ENCODE measurements at places on chromosomes 5 and 9.

DNA sequence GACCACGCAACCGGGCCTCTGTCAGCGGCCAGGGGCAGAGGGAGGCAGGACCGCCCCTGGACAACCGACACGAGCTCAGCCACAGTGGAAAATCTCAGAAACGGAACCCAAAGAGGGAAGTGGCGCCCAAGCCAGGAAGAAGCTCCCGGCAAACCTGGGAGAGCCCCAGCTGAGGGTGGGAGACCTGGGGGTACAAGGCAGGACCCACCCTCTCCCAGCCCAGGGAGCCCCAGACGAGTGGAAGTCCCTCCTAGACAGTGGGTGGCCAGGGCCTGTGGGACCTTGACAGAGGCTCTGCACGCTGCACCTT, 3.0 kb downstream of the SLC12A7 start:
- peaks cover 23% of the 10 kb centered on the region for H3K4me1 ChIP-seq
- DNase-seq, result no peak
- peak overlapping the region; percentile 33 for H3K4me3 ChIP-seq

- no peaks in the 10 kb centered on the region for H3K27me3 ChIP-seq
- peaks cover 21% of the 10 kb centered on the region for H3K4me1 ChIP-seq
- no peak overlapping the region for H3K27ac ChIP-seq
Measured at GRCh38 chr9:37968228-37968701, 64.3 kb upstream of the SLC25A51 start.

GRCh38 chr5:101678481-101679193, 617.4 kb downstream of the SLCO4C1 start:
- DNase-seq, result peak; percentile 2
- no peaks in the 10 kb centered on the region for H3K36me3 ChIP-seq
- H3K27ac ChIP-seq, result no peak overlapping the region
- no peaks in the 10 kb centered on the region for H3K4me1 ChIP-seq
- no peaks in the 10 kb centered on the region for H3K27me3 ChIP-seq

DNA sequence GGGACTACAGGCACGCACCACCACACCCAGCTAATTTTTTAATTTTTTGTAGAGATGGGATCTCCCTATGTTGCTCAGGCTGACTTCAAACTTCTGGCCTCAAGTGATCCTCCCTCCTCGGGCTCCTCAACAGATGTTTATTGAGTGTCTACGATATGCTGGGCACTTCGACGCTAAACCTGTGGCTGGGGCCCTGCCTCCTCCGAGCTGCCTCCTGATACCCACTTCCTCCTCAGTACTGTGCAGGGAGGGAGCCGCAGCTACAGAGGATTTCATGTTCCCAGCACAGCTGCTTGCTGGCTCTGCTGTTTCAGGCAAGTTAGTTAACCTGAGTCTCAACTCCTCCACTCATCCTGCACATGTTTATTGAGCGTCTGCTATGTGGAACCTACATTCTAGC, 9.6 kb downstream of the AIF1L start:
- DNase-seq, result no peak
- H3K27ac ChIP-seq, result no peak overlapping the region
- H3K27me3 ChIP-seq, result no peaks in the 10 kb centered on the region
- no peak overlapping the region for H3K4me3 ChIP-seq
- H3K36me3 ChIP-seq, result no peaks in the 10 kb centered on the region
- no peaks in the 10 kb centered on the region for H3K4me1 ChIP-seq

DNA sequence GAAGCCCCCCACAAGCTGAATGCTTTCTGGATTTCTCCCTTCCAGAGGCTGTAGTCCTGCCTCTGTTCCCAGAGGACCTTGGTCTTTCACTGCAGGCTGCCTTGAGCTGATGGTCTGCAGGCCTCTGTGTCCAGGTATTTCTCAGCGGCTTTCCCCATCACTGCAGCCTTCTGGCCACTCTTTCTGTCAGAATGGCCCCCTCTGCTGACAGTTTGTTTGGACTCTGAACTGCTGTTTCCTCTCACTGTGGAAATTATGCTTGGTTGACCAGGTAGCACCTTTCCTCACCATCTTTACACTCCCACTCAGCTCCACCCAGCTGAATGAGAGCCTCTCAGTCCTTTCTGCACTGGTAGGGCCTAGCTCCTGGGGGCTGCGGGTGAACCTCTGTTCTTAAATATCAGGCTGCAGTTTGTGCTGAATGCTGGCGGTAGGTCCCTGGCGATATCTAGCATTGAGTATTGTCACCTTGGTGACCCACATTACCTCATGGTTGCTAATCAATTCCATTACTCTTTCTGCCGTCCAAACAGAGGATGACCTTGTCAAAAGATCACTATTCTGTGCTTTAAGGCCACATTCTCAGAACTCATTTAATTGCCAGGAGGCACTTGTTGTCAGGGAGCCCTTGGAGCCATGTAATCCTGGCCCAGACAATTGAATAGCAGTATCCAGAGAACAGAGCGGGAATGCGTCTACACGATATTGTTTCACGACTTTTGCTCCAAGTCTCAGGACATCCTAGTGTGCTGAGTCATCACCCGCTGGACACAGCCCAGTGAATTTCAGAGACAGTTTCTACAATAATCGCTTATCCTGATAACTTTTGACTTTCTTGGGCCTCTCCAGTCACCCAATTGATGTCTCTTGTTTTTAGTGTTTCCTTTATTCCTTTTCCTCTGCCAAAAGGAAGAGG, 230.2 kb downstream of the TENT4A start:
- no peak for DNase-seq
- H3K27me3 ChIP-seq, result no peaks in the 10 kb centered on the region
- no peaks in the 10 kb centered on the region for H3K36me3 ChIP-seq
- no peak overlapping the region for H3K27ac ChIP-seq
- H3K4me1 ChIP-seq, result no peaks in the 10 kb centered on the region

DNA sequence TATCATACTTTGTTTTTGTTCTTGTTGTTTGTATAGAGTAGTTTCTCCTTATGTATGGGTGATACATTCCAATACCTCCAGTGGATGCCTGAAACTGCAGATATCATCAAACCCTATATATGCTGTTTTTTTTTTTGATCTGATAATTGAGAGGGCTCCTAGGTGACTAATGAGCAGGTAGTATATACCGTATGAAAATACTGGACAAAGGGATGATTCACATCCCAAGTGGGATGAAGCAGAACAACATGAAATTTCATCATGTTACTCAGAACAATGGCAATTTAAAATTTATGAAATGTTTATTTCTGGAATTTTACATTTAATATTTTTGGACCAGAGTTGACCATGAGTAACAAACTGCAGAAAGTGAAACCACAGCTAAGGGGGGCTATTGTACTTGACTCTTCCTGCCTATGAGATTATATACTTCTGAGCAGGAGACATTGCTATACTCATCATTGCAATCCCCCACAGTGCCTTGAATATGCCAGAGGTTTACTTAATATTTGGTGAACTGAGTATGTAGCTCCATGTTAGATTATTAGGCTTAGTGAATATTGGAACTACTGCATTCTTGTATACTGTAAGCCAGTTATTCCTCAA, 258.7 kb upstream of the FBXL7 start:
- H3K4me3 ChIP-seq, result no peak overlapping the region
- no peak overlapping the region for H3K27ac ChIP-seq
- DNase-seq, result no peak

- H3K4me3 ChIP-seq, result no peak overlapping the region
- H3K4me1 ChIP-seq, result no peaks in the 10 kb centered on the region
- DNase-seq, result no peak
Measured at GRCh38 chr5:6048746-6049145, 329.6 kb downstream of the MED10 start.

- H3K4me1 ChIP-seq, result no peaks in the 10 kb centered on the region
- H3K36me3 ChIP-seq, result peaks cover 4% of the 10 kb centered on the region
- DNase-seq, result no peak
- no peak overlapping the region for H3K27ac ChIP-seq
- no peak overlapping the region for H3K4me3 ChIP-seq
Measured at GRCh38 chr9:133471551-133472276, 7.2 kb downstream of the SLC2A6 start.

DNA sequence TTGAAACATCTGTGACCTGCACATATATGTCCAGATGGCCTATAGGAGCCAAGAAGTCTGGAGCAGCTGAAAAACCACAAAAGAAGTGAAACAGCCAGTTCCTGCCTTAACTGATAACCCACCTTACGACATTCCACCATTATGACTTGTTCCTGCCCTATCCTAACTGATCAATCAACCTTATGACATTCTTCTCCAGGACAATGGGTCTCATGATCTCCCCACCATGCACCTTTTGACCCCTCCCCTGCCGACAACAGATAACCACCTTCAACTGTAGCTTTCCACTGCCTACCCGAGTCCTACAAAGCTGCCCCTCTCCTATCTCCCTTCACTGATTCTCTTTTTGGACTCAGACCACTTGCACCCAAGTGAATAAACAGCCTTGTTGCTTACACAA, 233.8 kb downstream of the CCDC171 start:
- H3K27ac ChIP-seq, result no peak overlapping the region
- H3K27me3 ChIP-seq, result no peaks in the 10 kb centered on the region
- H3K4me1 ChIP-seq, result peaks cover 8% of the 10 kb centered on the region
- DNase-seq, result no peak

DNA sequence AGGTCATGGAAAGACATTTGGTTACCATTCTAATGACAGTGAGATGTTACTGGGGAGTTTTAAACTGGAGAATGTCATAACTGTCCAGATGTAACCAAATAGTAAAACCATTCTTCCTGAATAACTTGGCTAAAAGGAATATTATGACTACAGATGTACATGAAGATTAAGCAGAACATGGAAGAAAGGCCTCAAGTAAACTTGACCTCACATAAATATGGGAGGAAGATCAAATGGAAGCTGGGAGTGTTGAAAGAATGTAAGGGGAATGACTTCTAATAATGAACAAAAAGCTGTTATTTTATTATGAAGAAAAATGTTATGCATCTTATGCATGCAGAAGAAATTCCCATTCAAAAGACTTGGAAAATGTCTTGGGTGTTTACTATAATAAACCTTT, 107.7 kb upstream of the CDKN2B start:
- H3K4me1 ChIP-seq, result peaks cover under 1% of the 10 kb centered on the region
- DNase-seq, result no peak
- no peak overlapping the region for H3K4me3 ChIP-seq
- no peak overlapping the region for H3K27ac ChIP-seq
- no peaks in the 10 kb centered on the region for H3K36me3 ChIP-seq

GRCh38 chr5:159419576-159419975, 89.3 kb upstream of the IL12B start:
- no peak for DNase-seq
- H3K27ac ChIP-seq, result no peak overlapping the region
- H3K4me3 ChIP-seq, result no peak overlapping the region
- H3K27me3 ChIP-seq, result no peaks in the 10 kb centered on the region
- no peaks in the 10 kb centered on the region for H3K36me3 ChIP-seq

- H3K36me3 ChIP-seq, result no peaks in the 10 kb centered on the region
- H3K27me3 ChIP-seq, result no peaks in the 10 kb centered on the region
- H3K27ac ChIP-seq, result peak overlapping the region; percentile 66
- H3K4me3 ChIP-seq, result peak overlapping the region; percentile 9
Measured at GRCh38 chr9:127968700-127969383, 11.9 kb downstream of the EEIG1 start.

GRCh38 chr5:138330813-138331448, 673 bp downstream of the CDC25C start:
- no peak for DNase-seq
- H3K36me3 ChIP-seq, result no peaks in the 10 kb centered on the region
- peak overlapping the region; percentile 78 for H3K4me3 ChIP-seq
- H3K4me1 ChIP-seq, result peaks cover 14% of the 10 kb centered on the region

DNA sequence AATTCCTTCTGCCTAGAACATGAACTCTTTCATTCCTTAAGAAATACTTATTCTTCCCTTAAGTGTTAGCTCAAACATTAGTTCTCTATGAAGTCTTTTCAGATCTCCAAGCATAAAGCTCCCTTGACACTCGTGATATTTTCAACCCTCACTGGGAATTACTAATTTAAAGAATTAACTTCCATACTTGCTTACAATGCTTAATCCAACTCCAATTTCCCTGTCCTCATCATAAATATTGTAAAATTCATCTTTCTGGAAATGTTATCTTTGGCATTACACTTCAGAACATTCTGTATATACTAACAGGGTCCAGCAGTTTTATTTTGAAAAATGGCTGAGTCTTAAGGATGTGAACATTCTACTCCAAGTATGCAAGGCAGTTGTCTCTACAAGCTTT, 7.2 kb downstream of the STARD4 start:
- peaks cover 7% of the 10 kb centered on the region for H3K36me3 ChIP-seq
- H3K4me1 ChIP-seq, result peaks cover 1% of the 10 kb centered on the region
- H3K27ac ChIP-seq, result peak overlapping the region; percentile 47

DNA sequence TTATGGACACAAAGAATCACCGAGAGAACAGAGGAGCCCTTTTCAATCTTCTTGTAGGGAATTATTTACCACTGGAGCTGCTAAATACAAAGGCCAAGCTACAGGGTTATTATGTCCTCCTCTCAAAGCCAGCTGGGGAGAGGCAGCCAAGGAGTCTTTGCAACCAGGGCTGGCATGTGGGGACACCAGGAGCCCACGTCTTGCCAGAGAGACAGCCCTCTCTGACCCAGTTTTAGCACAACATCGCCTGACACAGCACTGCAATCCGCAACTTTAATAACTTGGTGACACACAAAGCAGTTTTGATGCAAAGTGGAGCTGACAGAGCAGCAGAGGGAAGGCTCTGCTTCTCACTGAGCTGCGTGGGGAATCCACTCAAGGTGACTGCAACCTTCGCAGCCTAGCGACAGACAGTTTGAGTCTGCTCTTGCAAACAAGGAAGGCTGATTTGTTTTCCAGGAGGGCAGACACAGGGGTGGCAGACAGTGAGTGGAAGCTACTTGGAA, 33.6 kb downstream of the TLR4 start:
- H3K27ac ChIP-seq, result no peak overlapping the region
- H3K36me3 ChIP-seq, result no peaks in the 10 kb centered on the region
- H3K4me3 ChIP-seq, result no peak overlapping the region
- no peaks in the 10 kb centered on the region for H3K27me3 ChIP-seq

GRCh38 chr5:74326571-74327338, 313.8 kb downstream of the ENC1 start:
- H3K4me3 ChIP-seq, result no peak overlapping the region
- H3K4me1 ChIP-seq, result peaks cover 11% of the 10 kb centered on the region
- H3K27me3 ChIP-seq, result no peaks in the 10 kb centered on the region
- no peaks in the 10 kb centered on the region for H3K36me3 ChIP-seq

- no peaks in the 10 kb centered on the region for H3K27me3 ChIP-seq
- H3K4me1 ChIP-seq, result no peaks in the 10 kb centered on the region
- H3K4me3 ChIP-seq, result no peak overlapping the region
- H3K27ac ChIP-seq, result no peak overlapping the region
- no peaks in the 10 kb centered on the region for H3K36me3 ChIP-seq
Measured at GRCh38 chr5:98630621-98631020, 142.8 kb upstream of the RGMB start.

- H3K27me3 ChIP-seq, result no peaks in the 10 kb centered on the region
- no peak overlapping the region for H3K4me3 ChIP-seq
- H3K4me1 ChIP-seq, result no peaks in the 10 kb centered on the region
- no peak for DNase-seq
- H3K36me3 ChIP-seq, result no peaks in the 10 kb centered on the region
- H3K27ac ChIP-seq, result no peak overlapping the region
Measured at GRCh38 chr5:20030125-20030524, 42.1 kb upstream of the CDH18 start.

DNA sequence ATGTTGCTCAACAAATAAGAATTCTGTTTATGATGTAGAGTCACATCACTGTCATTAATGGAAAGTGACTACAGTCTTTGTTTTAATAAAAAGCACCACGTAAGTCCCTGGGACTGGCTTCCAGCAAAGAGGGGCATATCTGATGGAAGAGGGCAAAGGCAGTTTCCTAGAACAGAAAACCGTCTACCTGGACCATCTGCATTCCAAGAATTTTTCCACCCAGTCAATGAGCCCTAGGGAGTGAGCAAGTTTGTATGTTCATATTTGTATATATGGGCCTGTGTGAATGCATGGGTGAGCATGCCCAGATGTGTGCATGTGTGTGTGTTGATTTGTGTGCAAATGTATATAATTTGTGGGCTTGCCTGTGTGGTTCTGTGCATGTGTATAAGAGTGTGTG, 156.8 kb upstream of the SEMA6A start:
- DNase-seq, result no peak
- no peaks in the 10 kb centered on the region for H3K27me3 ChIP-seq
- H3K36me3 ChIP-seq, result no peaks in the 10 kb centered on the region

Data from thoracic aorta (tissue), 2 donors.